ENCODE measurements at places on chromosomes 13 and 19.
A peak's percentile ranks its signal among the peaks of the same experiment; 100 is the strongest.

DNA sequence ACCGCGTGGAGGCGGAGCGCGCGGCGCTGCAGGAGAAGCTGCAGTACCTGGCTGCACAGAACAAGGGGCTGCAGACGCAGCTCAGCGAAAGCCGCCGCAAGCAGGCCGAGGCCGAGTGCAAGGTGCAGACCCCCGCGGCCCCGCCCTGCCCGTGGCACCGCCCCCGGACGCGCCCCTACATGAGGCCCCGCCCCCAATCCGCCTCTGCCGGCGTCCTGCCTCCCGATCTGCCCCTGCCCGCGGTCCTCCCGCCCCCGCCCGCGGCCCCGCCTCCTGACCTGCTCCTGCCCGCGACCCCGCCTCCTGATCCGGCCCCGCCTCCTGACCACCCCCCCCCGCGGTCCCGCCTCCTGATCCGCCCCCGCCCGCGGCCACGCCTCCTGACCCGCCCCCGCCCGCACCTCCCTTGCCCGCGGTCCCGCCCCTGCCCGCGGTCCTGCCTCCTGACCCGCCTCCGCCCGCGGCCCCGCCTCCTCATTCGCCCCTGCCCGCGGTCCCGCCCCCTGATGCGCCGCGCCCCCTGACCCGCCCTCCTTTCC is 11.7 kb downstream of the PRR36 start:
- no peaks in the 10 kb centered on the region for H3K36me3 ChIP-seq
- H3K27ac ChIP-seq: no peak overlapping the region
- no peak for DNase-seq
- no peak overlapping the region for H3K4me3 ChIP-seq
- no peaks in the 10 kb centered on the region for H3K4me1 ChIP-seq

GRCh38 chr19:10332158-10332964 is 968 bp downstream of the RAVER1 start:
- DNase-seq: no peak
- peaks cover 29% of the 10 kb centered on the region for H3K36me3 ChIP-seq
- peaks cover 21% of the 10 kb centered on the region for H3K4me1 ChIP-seq
- H3K27ac ChIP-seq: peak overlapping the region; percentile 74
- H3K27me3 ChIP-seq: no peaks in the 10 kb centered on the region

- H3K27me3 ChIP-seq: no peaks in the 10 kb centered on the region
- H3K36me3 ChIP-seq: no peaks in the 10 kb centered on the region
These were observed 571 bp upstream of the DHRS12 start for GRCh38 chr13:51804295-51805172.

GRCh38 chr19:54063350-54064116 is at the start of gene VSTM1:
Gene VSTM1, minus strand, starts transcription at chr19:54063897. Its CDS starts 120 bp downstream, at chr19:54063777.
- no peaks in the 10 kb centered on the region for H3K4me1 ChIP-seq
- H3K36me3 ChIP-seq: no peaks in the 10 kb centered on the region
- H3K4me3 ChIP-seq: no peak within 1 kb of the TSS
- no peak for DNase-seq
- no peaks in the 10 kb centered on the region for H3K27me3 ChIP-seq

DNA sequence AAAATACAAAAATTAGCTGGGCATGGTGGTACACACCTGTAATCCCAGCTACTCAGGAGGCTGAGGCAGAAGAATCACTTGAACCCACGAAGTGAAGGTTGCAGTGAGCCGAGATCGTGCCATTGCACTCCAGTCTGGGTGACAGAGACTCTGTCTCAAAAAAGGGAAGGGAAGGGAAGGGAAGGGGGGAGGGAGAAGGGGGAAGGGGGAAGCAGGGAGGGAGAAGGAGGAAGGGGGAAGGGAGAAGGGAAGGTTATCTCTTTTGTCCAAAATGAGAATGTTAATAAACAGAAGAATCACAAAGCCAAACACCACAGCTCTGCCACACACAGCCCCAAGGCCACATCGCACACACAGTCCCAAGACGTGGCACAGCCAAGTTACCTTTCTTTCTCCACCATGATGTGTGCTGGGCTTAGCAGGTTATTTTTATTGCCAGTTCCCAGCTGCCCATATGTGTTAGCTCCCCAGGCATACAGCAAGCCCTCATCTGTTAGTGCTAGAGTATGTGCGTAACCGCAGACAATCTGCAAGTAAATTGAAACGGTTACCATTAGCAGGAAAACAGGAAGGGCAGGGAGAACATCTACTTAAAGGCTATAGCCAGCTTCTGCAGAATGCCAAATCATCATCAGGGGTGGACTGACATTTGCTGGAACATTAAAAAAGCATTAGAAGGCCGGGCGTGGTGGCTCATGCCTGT is 34.3 kb downstream of the RCBTB1 start:
- H3K4me1 ChIP-seq: no peaks in the 10 kb centered on the region
- H3K27ac ChIP-seq: no peak overlapping the region
- DNase-seq: no peak
- H3K36me3 ChIP-seq: no peaks in the 10 kb centered on the region
- H3K27me3 ChIP-seq: no peaks in the 10 kb centered on the region

- no peak overlapping the region for H3K27ac ChIP-seq
- H3K27me3 ChIP-seq: no peaks in the 10 kb centered on the region
- H3K4me3 ChIP-seq: no peak overlapping the region
These were observed 855.6 kb downstream of the EFNB2 start for GRCh38 chr13:105679838-105680237.

- H3K27ac ChIP-seq: no peak overlapping the region
- H3K4me3 ChIP-seq: no peak overlapping the region
- peaks cover 12% of the 10 kb centered on the region for H3K4me1 ChIP-seq
- DNase-seq: no peak
- no peaks in the 10 kb centered on the region for H3K27me3 ChIP-seq
- H3K36me3 ChIP-seq: no peaks in the 10 kb centered on the region
These were observed 49.1 kb downstream of the WASF3 start for GRCh38 chr13:26606631-26607030.

DNA sequence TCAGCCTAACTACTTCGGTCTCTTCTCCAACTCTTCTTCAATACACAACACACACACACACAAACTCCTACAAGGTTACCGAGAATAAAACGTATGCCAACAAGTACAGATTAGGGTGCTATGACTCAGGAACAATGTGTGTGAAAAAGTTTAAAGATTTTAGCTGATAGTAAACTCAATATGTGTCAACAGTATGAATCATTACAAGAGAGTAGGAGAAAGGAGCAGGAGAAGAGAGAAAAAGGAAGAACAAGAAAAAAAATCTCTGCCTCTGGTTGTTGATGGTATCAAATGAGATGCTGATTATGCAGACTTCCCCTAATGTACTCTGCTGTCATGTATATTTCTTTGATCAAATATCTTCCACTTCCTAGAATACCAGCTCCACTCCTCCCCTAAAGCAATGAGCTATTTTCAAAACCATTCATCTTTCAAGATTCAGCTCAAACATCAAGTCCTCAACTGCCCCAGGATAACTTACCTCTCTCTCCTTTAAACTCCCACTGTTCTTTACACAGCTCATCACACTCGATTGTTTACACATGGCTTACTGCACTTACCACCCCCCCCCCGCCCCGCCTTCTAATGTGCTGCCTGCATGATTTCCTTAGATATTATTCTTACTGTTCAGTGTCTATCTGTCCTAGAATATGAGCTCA is 95.6 kb downstream of the FAM216B start:
- H3K36me3 ChIP-seq: no peaks in the 10 kb centered on the region
- no peak for DNase-seq
- H3K4me3 ChIP-seq: no peak overlapping the region
- no peaks in the 10 kb centered on the region for H3K27me3 ChIP-seq

GRCh38 chr13:101121608-101122007 is 294.7 kb downstream of the NALCN start:
- H3K4me3 ChIP-seq: no peak overlapping the region
- H3K36me3 ChIP-seq: no peaks in the 10 kb centered on the region
- H3K27ac ChIP-seq: no peak overlapping the region
- H3K27me3 ChIP-seq: no peaks in the 10 kb centered on the region

Measured in right lobe of liver (tissue), 6 donors.